ENCODE measurements at places on chromosomes 1 and 21.

- no peak for DNase-seq
Observed at GRCh38 chr1:209485167-209485566, 98.3 kb upstream of the CAMK1G start.

DNA sequence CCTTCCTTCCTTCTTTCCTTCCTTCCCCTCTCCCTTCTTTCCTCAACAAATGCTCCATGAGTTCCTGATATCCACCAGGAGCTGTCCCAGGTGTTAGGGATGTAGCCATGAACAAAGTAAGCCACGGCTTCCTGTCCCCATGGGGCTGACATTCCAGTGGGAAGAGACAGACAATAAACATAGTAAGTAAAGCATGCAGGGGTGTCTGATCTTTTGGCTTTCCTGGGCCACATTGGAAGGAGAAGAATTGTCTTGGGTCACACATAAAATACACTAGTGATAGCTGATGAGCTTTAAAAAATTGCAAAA, 81.5 kb upstream of the ZBTB40 start:
- no peak for DNase-seq

- no peak for DNase-seq
Observed at GRCh38 chr1:160887071-160887470, 2.1 kb upstream of the ITLN1 start.

- no peak for DNase-seq
Observed at GRCh38 chr1:53145942-53146708, 3.7 kb upstream of the SLC1A7 start.

DNA sequence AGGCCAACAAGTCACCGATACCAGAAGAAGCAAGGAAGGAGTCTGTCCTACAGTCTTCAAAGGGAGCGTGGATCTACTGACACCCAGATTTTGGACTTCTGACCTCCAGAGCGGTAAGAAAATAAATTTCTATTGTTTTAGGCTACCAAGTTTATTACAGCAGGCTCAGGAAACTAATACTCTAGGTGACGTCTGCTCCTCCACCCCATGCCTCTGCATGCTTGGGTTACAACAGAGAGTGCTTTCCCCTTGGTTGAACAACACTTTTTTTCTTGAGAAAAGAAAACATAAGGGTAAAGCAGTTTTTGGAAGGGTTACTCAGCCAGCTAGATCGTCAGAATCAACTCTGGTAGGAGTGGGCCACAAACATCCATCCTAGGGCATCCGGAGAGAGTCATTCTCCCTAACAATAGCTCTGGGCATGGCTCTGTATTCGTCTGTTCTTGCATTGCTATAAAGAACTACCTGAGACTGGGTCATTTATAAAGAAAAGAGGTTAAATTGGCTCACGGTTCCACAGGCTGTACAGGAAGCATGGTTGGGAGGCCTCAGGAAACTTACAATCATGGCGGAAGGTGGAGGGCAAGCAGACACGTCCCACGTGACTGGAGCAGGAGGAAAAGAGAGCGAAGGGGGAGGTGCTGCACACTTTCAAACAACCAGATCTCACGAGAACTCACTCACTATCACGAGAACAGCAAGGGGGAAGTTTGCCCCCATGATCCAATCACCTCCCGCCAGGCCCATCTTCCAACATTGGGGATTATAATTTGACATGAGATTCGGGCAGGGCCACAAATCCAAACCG, 22.2 kb upstream of the DNAJC11 start:
- DNase-seq = no peak

DNA sequence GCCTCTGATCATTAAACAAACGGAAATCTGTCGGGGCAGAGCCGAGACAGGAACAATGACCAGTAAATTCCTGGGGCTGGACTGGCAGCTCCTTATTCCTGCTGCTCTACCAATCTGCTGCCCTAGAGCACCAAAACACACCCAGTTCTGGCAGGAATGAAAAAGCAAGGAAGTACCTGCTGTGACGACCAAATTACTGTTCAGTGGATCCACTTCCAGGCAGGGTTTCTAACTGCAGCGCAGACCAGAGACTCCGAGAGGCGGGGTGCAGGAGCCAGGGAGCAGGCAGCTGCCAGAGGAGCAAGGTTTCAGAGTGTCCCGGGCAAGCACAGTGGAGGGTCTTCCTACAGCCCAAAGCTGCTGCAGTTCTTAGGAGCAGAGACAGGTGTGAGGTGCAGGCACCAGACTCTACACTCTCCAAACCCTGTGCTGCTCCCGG, 32.4 kb downstream of the KANK4 start:
- no peak for DNase-seq

DNA sequence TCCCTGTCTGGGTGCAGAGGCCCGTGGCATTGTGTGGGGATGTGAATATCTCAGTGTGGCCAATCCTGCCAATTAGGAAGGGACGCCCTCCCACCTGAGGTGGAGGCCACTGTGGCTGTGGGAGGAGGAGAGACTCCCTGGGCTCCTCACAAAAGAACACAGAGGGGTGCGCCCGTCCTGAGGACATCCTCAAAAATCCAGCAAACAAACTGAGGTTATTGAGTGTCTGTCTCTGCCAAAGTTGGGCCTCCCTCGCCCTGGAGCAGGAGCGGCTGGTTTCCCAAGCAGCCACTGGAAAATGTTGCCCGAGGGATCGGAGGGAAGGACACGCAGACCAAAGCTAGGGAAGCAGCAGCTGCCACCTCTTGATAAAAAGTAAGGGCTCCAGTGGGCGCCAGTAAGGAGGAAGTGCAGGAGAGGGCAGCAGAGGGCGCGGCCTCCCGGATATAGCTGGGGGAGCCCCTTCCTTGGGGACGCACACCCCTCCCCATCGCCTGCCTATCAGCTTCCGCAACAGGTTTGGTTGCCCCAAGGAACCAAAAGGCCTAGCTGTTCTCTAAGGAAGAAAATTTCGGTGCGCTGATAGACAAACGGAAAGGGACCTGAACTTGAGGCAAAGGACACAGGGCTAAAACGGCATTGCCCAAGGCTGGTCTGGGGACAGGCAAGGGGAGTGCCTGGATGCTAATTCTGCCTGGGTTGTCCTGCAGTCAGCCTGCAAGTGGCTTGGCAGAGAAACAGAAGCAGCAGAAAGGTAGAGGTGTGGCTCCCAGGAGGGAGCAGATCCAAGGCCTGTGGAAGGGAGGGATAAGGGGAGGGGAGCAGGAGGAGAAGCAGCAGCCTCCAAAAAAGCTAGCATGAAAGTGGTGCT, 1.7 kb upstream of the GRIK3 start:
- DNase-seq = no peak

DNA sequence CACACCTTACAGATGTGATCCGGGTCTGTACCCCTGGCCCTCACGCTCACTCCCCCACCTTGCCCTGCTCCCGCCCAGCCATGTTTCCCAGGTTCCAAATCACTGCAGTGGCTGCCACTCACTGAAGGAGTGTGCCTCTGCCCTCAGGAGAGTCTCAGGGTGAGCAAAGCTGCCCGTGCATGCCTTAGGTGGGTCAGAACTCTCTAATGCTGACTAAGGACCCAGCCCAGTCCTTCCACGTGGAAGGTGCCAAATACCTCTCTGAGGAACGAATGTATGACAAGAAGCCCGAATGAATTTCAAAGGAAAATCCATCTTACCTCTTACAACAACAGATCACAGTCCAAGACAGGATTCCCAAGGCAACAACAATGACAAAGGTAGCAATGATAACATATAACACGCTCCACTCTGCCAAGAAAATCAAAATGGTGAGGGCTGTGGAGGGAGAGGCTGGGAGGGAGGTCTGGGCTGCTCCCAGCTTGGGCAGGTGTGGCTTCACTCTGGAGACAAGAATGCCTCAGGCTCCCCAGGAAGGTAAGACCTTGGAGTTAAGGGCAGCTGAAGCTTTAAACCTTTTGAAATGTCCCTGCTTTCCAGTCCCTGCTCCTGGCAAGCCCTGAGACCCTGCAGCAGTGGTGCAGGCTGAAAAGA, 115.2 kb downstream of the KIAA0319L start:
- no peak for DNase-seq

GRCh38 chr1:77783141-77783540, 3.7 kb downstream of the MIGA1 start:
- no peak for DNase-seq

DNA sequence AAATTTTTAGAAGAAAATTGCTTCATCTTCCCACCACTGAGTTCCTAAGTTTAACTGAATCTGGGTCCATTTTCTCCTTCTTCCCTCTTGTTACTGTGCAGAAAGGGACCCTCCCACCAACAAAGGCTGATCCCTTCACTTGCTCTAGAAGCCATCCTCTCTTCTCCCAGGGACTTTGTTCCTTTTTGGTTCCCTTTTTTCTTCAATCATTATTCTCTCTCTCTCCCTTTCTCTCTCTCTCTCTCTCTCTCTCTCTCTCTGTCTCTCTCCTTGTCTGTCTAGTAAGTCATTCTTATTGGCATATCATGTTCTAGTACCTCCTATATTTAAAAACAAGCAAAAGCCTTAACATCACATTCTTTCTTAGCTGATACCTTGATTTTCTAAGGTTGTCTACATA, 31.7 kb upstream of the GADD45A start:
- DNase-seq = no peak

DNA sequence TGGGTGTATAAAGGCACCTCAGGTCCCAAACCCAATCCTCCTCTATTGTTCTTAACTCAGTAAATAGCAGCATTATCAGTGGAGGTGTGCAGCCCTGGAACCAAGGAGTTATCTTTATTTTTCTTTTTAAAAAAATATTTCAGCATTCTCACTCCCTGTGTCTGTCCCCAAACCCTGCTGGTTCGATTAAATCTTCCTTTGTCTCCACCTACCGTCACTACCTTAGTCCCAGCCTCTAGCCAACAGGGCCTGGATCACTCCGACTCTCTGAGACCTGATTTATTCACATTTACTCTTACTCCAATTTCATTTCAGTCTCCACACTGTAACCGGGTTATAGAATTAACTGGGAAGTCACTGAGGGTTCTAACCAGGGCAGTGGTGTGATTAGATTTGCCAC, 39.1 kb upstream of the FAM89A start:
- no peak for DNase-seq

- DNase-seq = no peak
Observed at GRCh38 chr1:168972887-168973286, 133.6 kb upstream of the ATP1B1 start.

DNA sequence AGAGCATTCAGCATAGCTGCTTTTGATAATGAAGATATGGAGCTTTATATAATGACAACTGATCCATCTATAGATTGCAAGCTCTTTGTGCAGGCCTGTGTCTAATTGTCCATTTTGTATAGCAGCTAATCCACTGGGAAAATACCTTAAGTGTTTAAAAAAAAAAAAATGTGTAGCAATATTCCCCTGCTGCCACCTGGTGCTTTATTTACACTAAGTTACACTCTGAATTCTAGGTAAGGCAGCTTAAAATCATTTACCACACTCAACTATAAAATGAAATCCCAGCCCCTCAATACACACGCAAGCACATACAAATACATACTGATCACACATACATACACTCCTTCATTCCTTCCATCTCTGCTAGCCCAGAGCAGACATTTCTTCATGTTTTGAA, 49.1 kb upstream of the BCL9 start:
- DNase-seq = no peak

DNA sequence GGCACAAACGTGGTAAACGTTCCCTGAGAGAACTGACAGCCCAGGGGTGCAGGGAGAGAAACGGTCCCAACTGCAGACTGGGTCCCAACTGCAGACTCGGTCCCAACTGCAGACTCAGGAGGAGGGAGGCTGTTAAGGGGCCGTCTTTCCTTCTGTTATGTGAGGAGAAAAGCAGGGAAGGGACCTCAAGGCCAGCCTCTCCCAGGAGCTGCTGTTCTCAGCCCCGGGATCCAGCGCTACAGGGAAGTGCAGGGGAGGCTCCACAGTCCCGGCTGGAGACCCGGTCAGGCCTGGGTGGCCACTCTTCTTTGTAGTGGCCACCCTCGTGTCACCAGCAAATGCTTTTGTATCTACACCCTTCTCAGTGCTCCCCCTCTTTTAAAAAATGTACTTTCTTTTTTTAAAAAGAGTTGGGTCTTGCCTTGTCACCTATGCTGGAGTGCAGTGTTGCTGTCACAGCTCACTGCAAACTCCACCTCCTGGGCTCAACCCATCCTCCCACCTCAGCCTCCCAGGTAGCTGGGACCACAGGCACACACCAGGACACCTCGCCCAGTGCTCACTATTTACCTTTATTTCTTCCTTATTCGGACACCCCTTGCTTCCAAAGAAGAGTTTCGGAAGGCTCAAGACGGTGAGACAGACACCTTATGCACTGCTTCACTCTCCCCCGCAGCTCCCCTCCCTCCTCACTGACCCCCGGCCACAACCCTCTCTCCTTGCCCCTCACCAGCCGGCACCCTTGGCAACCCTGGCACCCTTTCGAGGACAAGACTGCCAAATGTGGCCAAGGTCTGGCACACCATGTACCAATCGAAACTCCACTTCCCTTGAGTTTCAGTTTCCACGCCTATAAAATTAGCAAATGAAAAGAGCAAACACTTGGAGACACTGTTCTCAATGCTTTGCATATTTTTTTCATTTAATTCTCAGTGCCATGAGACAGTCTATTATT, 21.8 kb downstream of the CAPN2 start:
- DNase-seq = no peak

DNA sequence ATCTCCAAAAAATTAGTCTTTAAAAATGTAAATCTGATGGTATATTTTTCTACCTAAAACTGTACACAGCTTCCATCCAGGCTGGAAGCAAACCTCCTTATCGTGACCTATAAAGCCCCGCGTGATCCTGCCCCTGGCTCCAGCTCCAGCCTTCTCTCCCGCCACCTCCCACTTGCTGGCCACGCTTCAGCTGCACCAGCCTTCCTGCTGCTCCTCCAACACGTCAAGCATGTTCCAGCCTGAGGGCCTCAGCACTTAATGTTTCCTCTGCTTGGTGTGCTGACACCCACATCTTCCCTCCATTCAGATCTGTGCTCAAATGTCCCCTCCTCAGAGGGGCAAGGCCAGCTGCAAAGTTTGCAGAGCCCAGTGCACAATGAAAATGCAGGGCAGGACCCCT, 123.5 kb upstream of the MAGI3 start:
- DNase-seq = no peak

DNA sequence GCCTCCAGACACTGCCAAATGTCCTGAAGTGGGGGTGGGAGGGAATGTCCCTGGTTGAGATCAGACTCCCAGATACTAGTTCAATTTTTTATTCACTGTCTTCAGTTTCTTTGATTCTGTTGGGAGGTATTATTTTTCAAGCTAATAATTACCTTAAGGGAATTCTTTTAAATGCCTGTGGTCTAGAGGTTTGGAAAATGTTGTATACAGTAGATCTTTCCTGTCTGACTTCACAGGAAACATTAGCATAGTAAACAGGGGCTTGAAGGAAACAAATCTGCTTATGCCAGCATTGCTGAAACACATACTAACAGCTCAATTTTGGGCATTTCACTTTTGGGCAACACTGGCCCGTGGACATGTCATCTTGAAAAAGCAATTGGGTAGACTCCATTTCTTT, 84.3 kb upstream of the HP1BP3 start:
- no peak for DNase-seq

GRCh38 chr1:153428791-153429190, 12.5 kb downstream of the S100A7A start:
- DNase-seq = no peak

DNA sequence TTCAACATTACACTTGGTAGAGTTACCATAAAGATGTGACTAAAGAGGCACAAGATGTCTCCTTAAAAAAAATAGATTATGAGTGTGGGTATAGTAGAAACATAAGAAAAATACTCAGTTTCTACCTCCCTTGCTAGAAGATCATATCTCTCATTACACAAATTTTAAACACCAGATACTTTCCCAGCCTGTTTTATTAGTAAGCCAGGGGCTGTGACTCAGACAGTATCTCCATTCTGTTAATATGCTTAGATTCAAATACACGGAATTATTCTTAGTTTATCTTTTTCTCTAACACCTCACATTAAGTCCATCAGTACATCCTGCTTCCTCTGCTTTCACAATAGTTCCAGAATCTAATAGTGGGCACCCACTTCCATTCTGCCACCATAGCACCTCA, 561.8 kb upstream of the ADAMTS5 start:
- no peak for DNase-seq

GRCh38 chr1:4461726-4462290, 192.6 kb upstream of the AJAP1 start:
- no peak for DNase-seq

Data from activated CD4-positive, alpha-beta T cell treated with anti-CD3 and anti-CD28 coated beads for 24 hours (primary cell).